ENCODE measurements at places on chromosomes 5 and 9.

GRCh38 chr5:113771483-113771882 is 258.0 kb downstream of the YTHDC2 start:
- no peak for DNase-seq

DNA sequence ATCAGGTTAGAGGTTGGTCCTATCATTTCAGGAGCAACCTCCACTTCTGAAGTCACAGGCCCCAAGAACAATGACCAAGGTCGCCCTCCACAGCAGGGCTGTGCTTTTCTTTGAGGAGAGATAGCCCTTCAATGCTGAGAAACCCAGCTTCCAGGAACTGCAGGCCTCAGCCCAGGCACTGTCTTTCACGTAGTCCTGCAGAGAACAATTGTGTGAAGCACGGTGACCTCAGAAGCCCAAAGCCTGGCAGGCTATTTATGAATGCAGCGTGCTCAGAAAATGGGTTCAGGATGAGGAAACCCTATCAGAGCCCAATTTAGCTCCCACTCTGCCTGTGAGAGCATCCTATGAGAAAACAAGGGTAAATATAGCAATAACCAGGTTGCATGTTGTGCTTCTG is 388.3 kb downstream of the PLK2 start:
- DNase-seq = no peak

DNA sequence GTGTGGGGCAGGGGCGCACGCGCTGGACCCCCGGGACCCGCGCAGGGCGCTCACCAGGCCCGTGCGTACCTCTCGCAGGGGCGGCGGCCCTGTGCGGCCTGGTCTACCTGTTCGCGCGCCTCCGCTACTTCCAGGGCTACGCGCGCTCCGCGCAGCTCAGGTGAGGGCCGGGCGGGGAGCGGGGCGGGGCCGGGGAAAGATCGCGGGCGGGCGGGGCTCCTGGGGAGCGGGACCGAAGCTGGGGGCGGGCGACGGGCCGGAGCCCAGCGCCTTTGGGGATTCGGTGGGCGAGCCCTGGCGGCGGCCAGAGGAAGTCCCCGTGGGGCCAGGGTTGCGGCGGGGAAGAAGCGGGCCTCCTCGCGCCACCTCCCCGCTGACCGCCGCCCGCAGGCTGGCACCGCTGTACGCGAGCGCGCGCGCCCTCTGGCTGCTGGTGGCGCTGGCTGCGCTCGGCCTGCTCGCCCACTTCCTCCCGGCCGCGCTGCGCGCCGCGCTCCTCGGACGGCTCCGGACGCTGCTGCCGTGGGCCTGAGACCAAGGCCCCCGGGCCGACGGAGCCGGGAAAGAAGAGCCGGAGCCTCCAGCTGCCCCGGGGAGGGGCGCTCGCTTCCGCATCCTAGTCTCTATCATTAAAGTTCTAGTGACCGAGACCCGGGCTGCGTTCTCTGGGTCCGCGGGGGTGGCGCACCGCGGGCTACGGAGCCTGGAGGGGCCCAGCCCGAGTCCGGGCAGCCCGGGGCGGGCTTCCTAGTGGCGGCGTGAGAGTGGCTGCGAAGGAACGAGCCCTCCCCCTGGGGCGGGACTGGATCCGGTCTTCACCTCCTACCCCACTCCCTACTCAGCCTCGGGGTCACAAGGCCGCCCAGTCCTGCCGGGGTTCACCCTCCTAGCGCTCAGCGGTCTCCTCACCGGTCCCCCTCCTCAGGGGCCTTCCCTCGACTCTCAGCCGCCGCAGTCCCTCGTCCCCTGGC is 2.4 kb downstream of the LTC4S start:
- DNase-seq = no peak

DNA sequence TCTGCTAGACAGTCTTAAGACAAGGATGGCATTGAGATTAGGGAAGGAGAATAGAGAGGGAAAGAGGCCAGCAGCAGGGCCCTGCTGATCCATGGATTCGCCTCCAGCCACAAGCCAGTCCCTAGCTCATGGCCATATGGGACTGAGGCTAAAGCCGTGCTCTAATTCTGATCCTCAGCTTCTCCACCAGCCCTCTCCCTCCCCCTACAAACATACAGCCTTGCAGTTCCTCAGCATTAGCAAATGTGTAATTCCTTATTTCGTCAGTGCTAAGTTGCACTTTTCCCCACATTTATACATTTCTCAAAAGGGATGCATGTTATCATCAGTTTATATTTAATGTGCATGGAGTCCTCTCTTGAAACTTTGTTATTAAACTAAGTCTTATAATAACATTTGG is 34.8 kb downstream of the ZNF462 start:
- DNase-seq = no peak

DNA sequence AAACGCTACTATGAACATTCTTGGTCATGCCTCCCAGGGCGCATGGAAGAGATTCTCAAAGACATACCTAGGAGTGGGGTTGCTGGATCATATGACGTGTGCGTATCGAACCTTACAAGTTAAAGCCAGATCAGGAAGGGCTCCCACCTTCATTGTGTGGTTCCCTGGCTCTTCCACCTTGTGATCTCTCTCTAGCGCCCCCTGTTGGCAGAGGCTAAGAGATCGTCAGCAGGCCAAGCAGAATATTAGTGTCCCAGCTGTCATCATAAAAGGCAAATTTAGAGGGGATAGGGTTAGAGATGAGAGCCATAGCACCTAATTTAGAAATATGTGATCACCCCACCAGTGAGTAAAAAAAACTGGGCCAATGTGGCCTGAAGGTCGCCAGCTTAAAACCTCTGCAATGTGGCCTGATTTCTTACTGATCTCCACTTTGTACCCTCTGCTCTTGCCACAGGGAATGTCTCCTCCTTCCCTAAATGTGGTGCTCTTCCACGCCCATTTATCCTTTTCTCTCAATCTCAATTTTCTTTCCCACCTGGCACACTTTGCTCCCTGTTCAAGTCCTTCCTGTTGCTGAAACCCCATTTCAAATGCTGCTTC is 91.7 kb upstream of the SHB start:
- no peak for DNase-seq

- peak; percentile 76 for DNase-seq
Observed at GRCh38 chr5:112310746-112311145, 108.3 kb downstream of the EPB41L4A start.

DNA sequence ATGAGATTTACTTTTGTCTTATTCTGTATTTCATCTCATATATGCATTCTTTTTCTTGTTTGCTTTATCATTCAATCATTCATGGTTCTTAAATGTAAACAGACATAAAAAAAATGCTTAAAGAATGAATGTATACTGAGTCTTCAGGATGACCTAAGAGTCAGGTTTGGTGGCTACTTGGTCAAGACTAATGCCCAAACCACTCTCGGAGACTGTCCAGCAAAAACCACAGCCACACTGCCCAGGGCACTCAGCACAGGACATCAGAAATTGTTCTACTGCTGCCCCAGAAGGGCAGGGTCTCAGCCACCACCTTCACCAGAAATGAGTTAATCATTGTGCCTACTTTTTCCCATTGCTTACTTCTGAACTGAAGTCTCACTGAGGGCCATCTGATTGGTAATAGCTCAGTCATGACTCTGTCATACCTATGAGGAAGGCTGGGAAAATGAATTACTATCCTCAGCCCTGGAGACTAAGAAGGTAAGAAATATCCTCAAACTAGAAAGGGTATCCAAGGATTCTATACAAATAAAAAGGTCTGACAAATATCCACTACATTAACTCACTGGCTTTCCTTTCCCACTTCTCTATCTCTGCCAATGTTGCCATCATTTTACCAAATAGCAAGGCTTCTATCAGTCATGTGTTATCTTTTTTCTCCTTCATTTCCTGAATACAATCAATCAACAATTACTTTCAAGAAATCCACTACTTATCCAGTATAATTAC is 236.1 kb downstream of the CETN3 start:
- DNase-seq = no peak

DNA sequence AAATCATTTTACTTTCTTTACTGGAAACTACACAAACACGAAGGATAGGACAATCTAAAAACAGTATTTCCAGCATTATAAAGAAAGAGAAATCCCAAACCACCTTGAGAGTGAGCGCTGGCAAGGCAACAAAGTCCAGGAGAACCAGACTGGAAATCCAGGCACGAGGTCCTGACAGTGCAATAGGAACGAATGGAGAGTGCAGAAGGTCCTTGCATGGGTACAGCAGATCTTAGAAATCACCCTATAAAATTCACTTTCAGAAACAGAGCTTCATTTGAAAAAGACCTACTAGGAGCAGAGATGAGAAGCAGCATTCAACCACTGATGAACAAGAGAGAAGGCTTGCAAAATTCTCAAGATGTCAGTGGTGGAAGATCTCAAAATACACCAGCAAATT is 133.7 kb upstream of the ST8SIA4 start:
- DNase-seq = no peak

DNA sequence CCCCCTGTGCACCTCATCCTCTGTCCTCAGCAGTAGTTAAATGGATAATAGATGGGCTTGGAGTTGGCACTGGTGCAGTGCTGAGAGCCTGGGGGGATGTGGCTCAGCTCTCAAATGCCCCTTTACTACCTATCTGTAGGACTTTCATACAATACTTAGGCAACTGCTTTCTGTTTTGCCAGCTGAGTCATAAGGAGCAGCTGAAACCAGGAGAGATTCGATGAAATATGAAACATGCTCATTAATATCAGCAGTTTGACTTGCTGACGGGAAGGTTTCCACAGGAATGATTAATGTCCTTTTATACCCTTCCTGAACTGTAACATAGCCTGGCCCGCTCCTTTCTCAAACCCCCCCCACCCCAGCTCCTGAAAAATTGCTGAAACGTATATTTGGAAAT is 142.6 kb downstream of the SAXO1 start:
- DNase-seq = no peak

DNA sequence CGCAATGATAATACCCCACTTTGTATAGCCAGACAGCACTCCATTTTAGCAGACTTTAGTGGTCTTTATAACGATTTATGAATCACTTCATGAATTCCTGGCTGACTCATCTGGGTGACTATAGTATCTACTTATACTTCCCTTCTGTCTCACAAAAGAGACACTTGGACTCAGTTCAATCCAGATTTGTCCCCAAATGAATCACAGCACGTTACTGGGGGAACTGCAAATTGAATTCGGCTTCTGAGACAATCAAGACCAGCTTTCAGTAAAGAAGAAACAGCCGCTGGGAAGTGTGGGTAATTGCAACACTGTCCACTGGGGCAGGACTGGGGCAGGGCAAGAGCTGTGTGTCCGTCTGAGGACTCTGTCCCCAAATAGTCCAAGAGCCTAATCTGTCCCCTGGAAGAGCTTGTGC is 337.3 kb upstream of the RFX3 start:
- no peak for DNase-seq

DNA sequence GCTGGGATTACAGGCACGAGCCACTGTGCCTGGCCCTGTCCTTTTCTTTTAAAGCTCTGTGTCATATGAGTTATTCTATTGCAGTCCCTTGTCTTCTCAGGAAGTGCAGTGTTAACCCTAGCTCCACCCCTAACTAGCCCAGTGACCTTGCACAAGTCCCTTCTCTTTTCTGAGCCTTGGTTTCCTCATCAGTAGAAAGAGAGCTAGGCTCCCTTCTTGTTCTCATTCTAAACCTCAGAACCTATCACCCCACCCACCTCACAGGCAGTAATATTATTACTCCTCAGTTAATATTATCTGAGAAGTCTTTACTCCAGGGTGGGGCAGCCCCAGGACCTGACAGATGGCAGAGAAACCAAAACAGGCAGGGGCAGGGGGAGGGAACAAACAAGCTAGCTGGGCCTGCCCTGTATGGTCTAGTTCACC is 7.2 kb downstream of the CYFIP2 start:
- DNase-seq = no peak

DNA sequence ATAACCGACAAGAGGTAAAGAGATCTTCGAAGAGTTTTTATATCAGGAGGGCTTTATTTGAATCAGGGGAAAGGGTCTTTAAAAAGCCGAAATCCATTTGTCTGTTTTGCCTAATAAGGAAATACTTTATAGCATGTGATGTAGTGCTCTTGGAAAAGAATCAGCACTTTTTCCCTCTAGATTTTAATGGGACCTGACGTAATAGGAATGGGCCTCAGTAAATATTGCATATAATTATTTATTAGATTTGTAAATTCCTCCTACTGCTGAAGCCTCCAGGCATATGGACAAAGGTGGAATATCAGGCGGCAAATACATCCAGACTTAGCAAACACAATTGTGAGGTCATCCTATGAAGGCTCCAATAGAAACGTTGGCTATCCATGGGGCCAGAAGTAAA is 50.9 kb downstream of the ACTBL2 start:
- DNase-seq = no peak

DNA sequence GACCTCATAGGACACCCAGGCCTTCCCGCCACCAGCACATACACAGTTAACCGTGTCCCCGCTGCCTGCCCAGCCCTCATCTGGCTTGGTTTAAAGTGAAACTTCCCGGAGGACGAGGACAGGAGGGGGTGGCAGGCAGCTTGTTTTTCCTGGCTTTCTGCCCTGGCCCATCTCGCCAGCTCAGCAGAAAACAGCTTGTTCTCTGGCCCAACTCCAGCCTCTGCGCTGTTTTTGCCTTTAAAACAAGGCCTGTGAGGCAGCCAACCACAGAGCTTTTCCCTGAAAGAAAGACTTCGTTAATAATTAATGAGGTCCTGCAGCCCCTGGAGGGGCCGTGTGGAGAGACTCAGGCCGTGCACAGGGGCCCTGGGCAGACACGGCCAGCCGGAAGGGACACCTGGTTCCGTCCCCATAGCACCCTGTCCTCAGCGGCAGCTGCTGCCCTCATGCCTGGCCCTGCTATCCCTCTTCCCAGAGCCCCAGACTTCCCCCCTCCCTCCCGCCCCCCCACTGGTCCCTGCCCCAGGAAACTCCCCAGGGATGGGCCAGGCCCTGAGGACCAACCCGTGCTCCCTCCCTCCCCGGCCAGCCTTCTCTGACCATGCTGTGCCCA is 108.7 kb downstream of the RXRA start:
- DNase-seq = peak; percentile 90

GRCh38 chr9:12141422-12141821 is 551.8 kb upstream of the TYRP1 start:
- DNase-seq = no peak

GRCh38 chr9:129459547-129460322 is 161.2 kb downstream of the C9orf50 start:
- no peak for DNase-seq

GRCh38 chr5:180424094-180424493 is 70.1 kb upstream of the CNOT6 start:
- DNase-seq = no peak
